ENCODE measurements at places on chromosomes 2 and 18. TPM values are rescaled to one million over a fixed set of nuclear protein-coding genes. Genes with fewer than 3 reads are reported as not detected.

The TMEM200C gene
- total RNA-seq, result 3.1 TPM

The GKN1 gene
- 0.53 TPM for total RNA-seq

The ARHGAP28 gene
- 71.3 TPM for total RNA-seq

The DES gene
- total RNA-seq, result 114 TPM

The CYS1 gene
- total RNA-seq, result 2.9 TPM

The REG1B gene
- not detected for total RNA-seq

- no peaks in the 10 kb centered on the region for H3K27me3 ChIP-seq
- H3K4me3 ChIP-seq, result no peak overlapping the region
- DNase-seq, result no peak
- H3K36me3 ChIP-seq, result no peaks in the 10 kb centered on the region
Measured at GRCh38 chr2:98787700-98788099, 56.8 kb upstream of the MGAT4A start.

DNA sequence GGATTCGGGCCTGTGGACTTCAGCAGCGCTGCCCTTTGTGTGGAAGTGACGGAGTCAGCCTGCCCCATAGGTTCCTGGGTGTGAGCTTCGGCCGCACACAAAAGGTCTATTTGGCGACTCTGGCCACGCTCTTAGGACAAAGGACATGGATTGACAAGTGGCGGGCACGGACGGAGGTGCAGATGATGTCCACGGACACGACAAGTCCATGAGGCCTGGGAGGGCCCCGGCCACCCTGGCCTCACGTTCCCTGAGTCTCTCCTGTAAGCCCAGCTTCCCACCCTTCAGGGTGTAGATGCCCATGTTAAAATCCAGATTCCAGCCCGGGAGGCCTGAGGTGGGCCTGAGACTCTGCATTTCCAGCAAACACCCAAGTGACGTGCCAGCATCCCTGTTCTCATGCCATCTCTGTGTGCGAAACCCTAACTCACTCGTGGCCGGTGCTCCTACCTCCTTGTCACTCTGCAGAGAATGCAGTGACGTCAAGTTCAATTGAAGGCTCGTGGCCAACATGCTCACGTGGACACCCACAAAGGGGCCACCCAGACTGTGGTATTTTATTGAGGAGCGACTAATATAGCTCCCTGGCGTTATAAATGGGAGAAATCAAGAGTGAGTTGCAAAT, 111.7 kb downstream of the RTP5 start:
- DNase-seq, result no peak
- no peaks in the 10 kb centered on the region for H3K4me1 ChIP-seq
- H3K36me3 ChIP-seq, result no peaks in the 10 kb centered on the region
- no peak overlapping the region for H3K27ac ChIP-seq
- H3K27me3 ChIP-seq, result no peaks in the 10 kb centered on the region

DNA sequence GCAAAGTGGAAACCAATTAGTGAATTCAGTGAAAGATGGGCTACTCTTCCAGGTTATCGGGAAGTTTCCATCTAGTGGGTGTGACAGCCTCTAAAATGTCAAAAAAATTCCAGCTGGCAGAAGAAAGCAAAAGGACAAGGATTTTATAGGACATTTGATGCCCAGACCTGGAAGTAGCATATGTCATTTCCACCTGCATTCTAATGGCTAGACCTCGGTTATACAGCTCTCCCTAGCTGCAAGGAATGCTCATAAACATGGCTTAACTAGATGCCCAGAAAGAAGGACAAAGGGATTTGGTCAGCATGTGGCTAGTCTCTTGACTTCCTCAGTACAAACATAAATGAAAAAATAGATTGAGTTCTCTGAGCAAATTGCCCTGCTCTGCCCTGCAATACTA, 215.4 kb downstream of the NYAP2 start:
- H3K4me3 ChIP-seq, result no peak overlapping the region
- H3K27ac ChIP-seq, result no peak overlapping the region
- H3K4me1 ChIP-seq, result no peaks in the 10 kb centered on the region
- H3K36me3 ChIP-seq, result no peaks in the 10 kb centered on the region
- DNase-seq, result no peak

- no peaks in the 10 kb centered on the region for H3K36me3 ChIP-seq
- H3K4me3 ChIP-seq, result no peak overlapping the region
Measured at GRCh38 chr2:30185178-30185577, 38.4 kb downstream of the YPEL5 start.

- H3K4me1 ChIP-seq, result no peaks in the 10 kb centered on the region
- no peak for DNase-seq
- H3K27me3 ChIP-seq, result no peaks in the 10 kb centered on the region
- no peak overlapping the region for H3K4me3 ChIP-seq
Measured at GRCh38 chr2:65939687-65940086, 495.2 kb upstream of the MEIS1 start.

DNA sequence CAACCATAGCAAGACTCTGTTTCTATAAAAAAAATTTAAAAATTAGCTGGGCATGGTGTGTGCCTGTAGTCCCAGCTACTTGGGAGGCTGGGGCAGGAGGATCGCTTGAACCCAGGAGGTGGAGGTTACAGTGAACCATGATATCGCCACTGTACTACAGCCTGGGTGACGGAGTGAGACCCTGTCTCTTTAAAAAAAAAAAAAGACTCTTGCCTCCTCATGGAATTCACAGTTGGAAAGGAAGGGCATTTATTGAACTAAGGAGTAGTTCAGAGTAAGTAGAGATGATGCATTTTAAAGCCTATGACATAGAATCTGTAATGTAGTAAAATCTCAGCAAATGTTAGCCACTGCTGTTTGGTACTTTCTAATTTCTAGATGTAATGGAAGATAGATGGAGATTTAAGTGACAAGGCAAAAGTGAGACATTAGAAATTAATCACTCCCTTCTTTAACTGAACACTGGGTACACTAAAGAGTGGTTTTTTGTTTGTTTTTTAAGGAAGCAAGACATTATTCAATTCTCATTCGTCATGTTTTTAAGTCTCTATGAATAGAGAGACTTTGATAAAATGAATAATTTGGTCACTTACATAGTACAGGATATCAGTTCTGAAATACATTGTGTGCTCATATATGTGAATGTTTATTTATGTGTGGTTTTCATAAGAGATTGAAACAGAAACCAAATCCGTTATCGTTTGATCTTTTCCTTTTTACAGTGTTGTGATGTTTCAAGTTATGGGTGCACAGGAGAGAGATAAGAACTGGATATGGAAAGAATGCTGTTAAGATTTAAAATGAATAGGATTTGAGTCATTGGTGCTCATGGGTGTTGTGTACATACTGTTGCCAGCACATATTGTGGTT, 186.1 kb upstream of the STON1 start:
- no peaks in the 10 kb centered on the region for H3K27me3 ChIP-seq
- peak; percentile 15 for DNase-seq
- peak overlapping the region; percentile 67 for H3K27ac ChIP-seq
- H3K4me1 ChIP-seq, result peaks cover 13% of the 10 kb centered on the region
- no peaks in the 10 kb centered on the region for H3K36me3 ChIP-seq
- H3K4me3 ChIP-seq, result peak overlapping the region; percentile 4

DNA sequence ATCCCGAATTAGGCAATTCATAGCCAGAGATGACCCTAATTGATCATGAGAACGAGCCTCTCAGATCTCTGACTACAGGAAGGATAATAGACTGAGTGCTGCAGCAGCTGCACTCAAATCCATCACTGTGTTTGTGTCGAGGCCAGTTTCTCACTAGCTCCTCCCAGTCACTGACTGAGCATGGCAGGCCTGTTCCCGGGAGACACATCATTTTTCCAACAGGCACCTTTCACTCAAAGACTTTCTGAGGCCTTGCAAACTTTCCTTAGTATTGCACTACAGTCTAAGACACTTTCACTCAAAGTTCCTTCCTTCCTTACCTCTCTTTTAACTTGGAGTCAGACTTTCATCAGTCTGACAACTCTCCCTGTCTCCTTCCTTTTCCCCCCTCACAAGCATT, 13.7 kb downstream of the SOS1 start:
- H3K27me3 ChIP-seq, result no peaks in the 10 kb centered on the region
- no peak overlapping the region for H3K27ac ChIP-seq
- H3K4me3 ChIP-seq, result no peak overlapping the region
- peak; percentile 11 for DNase-seq

DNA sequence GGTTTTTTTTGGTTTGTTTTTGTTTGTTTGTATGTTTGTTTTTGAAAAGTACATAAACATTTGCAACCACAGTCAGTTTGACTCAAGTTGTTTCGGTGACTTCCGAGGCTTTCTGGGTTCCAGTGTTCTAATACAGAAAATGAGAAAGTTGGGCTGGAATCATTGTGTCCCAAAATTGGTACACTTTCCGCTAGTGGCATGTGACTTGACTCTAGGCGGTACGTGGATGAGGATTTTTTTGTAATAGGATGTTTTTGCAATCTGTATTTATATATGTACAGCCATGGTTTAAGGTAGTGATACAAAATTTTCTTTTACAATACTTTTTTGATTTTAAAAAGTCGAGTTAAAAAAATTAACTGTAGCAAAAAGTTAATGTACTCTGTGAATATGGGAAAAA, 1.7 kb downstream of the MFF start:
- no peaks in the 10 kb centered on the region for H3K36me3 ChIP-seq
- H3K4me1 ChIP-seq, result peaks cover 24% of the 10 kb centered on the region
- peak overlapping the region; percentile 99 for H3K27ac ChIP-seq

- no peaks in the 10 kb centered on the region for H3K27me3 ChIP-seq
- H3K4me1 ChIP-seq, result no peaks in the 10 kb centered on the region
- no peaks in the 10 kb centered on the region for H3K36me3 ChIP-seq
- H3K27ac ChIP-seq, result no peak overlapping the region
Measured at GRCh38 chr18:24128700-24129099, 10.2 kb upstream of the CABYR start.

GRCh38 chr2:113698892-113699447, 57.5 kb downstream of the SLC35F5 start:
- H3K4me3 ChIP-seq, result no peak overlapping the region
- H3K27me3 ChIP-seq, result no peaks in the 10 kb centered on the region
- no peak for DNase-seq
- no peaks in the 10 kb centered on the region for H3K36me3 ChIP-seq
- no peak overlapping the region for H3K27ac ChIP-seq

DNA sequence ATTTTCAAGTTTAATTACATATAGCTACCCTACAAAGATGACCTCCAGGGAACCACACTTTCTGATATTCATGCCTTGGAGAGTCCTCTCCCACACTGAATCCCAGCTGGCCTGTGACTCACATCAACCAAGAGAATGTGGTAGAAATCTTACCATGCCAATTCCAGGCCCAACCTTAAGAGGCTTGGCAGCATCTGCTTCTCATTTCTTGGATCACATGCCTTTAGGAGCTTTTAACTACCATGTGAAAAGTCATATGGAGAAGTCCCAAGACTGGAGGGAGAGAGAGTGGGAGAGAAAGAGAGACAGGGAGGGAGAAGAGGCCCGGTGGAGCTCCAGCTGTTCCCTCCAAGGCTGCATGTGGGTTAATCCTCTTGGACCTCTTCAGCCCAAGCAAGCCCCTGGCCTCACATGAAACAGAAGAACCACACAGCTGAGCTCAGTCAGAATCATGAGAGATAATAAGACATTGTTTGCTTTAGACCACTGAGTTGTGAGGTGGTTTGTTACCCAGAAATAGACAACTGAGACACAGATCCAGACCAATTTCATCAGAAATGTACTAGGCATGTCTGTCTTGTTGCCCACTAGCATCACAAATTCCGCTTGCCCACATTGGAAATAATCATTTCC, 190.7 kb downstream of the MTCL1 start:
- no peaks in the 10 kb centered on the region for H3K36me3 ChIP-seq
- no peak overlapping the region for H3K27ac ChIP-seq
- no peaks in the 10 kb centered on the region for H3K27me3 ChIP-seq
- no peak for DNase-seq
- H3K4me1 ChIP-seq, result no peaks in the 10 kb centered on the region

- no peaks in the 10 kb centered on the region for H3K36me3 ChIP-seq
- H3K4me1 ChIP-seq, result peaks cover under 1% of the 10 kb centered on the region
- no peak for DNase-seq
- no peak overlapping the region for H3K27ac ChIP-seq
- H3K4me3 ChIP-seq, result no peak overlapping the region
Measured at GRCh38 chr2:7730449-7730848, 813.2 kb downstream of the RNF144A start.

- H3K4me3 ChIP-seq, result no peak overlapping the region
- DNase-seq, result no peak
- H3K27ac ChIP-seq, result no peak overlapping the region
- H3K36me3 ChIP-seq, result no peaks in the 10 kb centered on the region
Measured at GRCh38 chr2:224682134-224682533, 34.0 kb downstream of the CCDC195 start.

DNA sequence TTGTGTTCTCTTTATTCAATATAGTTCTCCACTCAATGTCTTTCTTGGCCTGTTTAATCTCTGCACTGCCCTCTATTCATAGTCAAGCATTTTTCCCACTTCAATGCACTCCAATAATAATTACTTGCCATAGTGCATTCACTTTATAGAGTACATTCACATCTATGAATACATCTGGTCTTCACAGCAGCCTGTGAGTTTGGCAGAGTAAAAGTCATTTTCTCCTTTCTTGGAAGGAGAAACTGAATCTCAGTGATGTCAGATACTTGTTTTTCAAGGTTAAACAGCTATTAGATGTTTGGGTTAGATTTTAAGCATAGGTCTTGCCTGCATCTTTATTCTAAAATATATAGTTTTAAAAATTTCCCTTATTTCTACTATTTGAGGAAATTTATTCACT, 373.2 kb downstream of the TRIB2 start:
- no peak overlapping the region for H3K4me3 ChIP-seq
- no peak overlapping the region for H3K27ac ChIP-seq

- no peaks in the 10 kb centered on the region for H3K27me3 ChIP-seq
- no peaks in the 10 kb centered on the region for H3K36me3 ChIP-seq
- H3K4me3 ChIP-seq, result no peak overlapping the region
- no peak for DNase-seq
- no peak overlapping the region for H3K27ac ChIP-seq
Measured at GRCh38 chr2:161004379-161004778, 155.8 kb upstream of the TANK start.

DNA sequence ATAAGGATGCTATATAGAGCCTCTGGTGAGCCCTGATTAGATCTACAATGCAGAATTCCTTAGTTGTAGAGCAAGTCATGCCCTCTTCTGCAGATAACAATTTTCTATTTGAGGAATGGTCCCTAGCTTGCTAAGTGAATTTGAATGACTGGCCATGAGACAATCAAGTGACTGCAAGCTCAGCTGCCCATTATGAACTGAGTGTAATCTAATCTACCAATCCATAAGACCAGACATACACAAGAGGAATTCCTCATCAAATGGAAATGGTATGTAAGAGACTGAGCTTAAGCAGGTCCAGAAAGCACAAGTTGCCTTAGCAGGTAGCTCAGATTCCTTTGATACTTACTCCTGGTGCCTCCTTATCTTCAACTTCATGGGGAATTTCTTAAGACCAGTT, 4.8 kb upstream of the ANKRD44 start:
- no peak overlapping the region for H3K27ac ChIP-seq
- peaks cover 5% of the 10 kb centered on the region for H3K27me3 ChIP-seq
- no peak overlapping the region for H3K4me3 ChIP-seq

All from hepatocyte (in vitro differentiated cells).